ENCODE measurements at places on chromosomes 11 and 22.

DNA sequence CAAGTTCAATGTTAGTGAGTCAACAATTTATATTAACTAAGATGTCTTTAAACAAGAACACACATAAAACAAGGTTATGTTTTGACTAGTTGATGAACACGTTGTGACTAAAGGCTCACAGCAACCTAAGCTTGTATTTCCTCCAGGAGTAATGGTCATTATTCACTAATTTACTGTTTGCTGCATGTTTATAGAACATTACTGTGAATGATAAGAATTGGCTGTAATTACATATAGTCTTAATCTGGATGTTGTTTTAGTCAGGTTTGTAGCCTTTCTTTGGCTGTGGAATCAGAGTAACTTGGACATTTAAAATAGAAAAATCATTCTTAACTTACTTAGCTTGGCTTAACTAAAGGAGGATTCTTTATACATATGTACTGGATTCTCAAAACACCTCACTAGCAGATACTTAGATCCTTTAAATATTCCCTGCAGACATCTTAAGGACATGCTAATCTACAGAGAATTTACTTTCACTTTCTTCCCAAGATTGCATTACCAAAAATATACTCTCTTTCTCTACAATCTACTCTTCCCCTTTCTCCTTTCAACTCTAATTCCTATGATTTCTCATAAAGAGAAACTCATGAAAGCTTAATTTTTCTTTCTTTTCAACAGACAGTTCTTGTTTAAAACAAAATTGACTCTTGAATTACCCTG lies 319.7 kb upstream of the CTSC start:
- no peak for DNase-seq

GRCh38 chr11:85627332-85627997 lies at the start of gene DLG2:
DLG2 (minus strand) TSS chr11:85627344.
- no peak for DNase-seq

DNA sequence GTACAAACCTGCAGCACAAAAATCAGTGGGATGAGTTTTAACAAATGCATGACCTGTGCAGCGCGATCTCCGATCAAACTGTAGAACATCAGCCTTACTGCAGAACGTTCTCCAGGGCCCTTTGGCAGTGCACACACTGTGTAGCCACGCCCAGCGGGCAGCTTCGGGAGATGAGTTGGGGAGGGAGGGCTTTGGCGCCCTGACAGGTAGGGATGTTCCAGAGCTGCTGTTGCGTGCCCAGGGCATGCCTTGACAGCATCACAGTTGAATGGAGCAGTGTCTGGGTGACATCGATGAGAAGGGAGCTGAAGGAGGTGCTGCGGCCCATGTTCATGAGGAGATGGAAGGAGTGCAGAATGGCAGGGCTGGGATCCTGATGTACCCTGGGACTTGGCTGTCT lies 80.2 kb downstream of the TBC1D22A start:
- no peak for DNase-seq

GRCh38 chr22:23229646-23230045 lies 49.3 kb downstream of the BCR start:
- DNase-seq = no peak

DNA sequence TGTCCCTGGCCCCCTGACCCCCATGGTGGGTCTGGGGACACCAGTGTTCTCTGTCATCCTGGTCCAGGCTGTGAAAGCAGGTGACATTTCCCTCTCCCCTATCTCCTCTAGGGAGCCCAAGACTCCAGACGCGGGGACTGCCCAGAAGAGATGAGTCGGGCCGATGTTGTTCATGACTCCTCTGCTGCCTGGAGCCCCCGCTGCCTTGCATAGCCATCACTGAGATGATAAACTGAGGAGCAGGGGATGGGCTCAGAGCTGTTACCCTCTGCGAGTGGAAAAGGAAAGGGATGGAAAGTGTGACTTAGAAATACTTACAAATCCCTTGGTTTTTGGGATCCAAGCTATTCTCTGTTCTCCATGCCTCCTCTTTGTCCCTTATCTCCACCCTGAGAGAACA lies 209.6 kb downstream of the DSCAML1 start:
- no peak for DNase-seq

DNA sequence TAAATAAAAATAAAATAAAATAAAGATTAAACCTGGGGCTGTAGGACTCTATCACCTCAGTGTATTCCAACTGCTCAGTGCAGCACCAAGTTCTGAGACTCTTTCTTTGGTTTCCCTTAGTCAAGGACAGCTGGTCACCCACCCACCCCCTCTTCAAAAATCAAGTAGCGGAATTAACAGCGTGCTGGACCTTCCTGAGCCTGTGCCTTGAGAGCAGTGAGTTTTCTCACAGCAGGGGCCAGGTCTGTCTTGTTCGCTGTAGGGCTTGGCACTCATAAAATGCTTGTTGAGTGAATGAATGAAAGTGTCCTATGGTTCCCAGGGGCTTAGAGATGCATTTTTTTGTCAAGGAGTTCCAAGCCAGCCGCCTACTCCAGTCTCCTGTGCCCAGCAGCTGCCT lies 2.9 kb upstream of the ALX4 start:
- no peak for DNase-seq

All from KG1 (cell line).